ENCODE measurements at places on chromosomes 6 and 20. TPM values are rescaled to one million over a fixed set of nuclear protein-coding genes. Genes with fewer than 3 reads are reported as not detected.

The IRAK1BP1 gene
- 2.4 TPM for total RNA-seq

The C20orf204 gene
- total RNA-seq: 3.1 TPM

The SRXN1 gene
- total RNA-seq: 14.1 TPM

The EYS gene
- total RNA-seq: not detected

The FAM50B gene
- total RNA-seq: 16.9 TPM

DNA sequence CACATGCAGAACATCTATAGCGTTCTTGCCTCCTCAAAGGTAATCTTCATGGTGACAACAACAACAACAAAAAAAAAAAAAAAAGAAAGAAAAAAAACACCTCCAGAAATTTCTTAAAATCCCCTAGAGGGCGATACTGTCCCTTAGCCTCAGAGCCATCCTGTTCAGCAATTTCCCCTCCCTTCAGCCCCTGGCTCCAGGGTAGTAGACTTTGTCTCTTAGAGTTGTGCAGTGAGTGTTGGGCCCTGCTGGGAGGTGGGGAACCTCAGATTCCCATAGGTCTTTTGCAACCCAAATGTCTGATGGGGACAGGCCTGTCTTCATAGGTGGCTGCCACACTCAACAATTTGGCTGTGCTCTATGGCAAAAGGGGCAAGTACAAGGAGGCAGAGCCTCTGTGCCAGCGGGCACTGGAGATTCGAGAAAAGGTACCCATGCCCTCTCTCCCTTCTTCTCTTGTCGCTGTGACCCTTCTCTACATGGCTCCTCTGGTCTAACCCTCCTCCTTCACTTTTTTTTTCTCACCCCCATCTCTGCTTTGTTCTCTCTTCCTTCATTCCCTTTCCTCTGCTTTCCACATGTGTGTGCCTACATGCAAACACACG lies 6.0 kb upstream of the PTK7 start:
- no peak overlapping the region for H3K27ac ChIP-seq
- H3K4me1 ChIP-seq: no peaks in the 10 kb centered on the region
- peaks cover 3% of the 10 kb centered on the region for H3K36me3 ChIP-seq
- H3K4me3 ChIP-seq: no peak overlapping the region
- no peaks in the 10 kb centered on the region for H3K27me3 ChIP-seq
- DNase-seq: no peak

DNA sequence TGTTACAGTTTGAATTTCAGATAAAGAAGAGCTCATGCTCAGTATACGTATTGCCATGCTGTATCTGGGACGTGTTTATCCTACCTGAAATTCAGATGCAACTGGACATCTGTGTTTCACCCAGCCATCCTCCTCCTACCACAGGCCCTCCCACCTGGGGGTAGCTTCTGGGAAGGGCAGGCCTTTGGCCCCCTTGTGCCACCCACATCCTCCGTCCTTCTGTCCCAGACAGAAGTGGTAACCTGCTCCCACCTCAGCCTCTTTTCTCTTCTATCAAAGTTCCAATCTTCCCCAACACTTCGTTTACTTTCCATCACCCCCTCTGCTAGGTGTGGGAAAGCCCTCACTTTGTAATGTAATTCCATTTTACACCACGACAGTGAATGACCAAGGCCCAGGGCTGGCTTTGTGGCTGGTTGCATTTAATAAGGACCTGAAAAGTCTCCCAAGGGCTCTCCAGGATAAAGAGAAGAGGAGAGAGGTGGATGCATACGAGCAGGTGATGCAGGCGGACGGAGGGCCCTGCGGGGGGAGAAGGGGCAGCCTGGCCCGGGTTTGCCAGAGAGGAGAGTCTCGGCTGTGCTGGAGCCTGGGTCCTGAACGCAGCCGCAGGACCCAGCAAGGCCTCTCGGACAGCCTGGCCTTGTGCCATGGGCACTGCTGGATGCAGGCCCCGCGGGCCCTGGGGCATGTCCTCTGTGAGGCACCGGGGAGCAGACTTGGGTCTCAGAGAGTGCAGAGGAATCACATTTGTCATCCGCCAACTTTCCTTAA lies 98.4 kb downstream of the PSMB1 start:
- no peak for DNase-seq
- no peak overlapping the region for H3K27ac ChIP-seq
- no peaks in the 10 kb centered on the region for H3K36me3 ChIP-seq
- H3K27me3 ChIP-seq: peaks cover 4% of the 10 kb centered on the region
- H3K4me1 ChIP-seq: peaks cover 4% of the 10 kb centered on the region

- no peaks in the 10 kb centered on the region for H3K36me3 ChIP-seq
- H3K27ac ChIP-seq: no peak overlapping the region
- no peaks in the 10 kb centered on the region for H3K4me1 ChIP-seq
- peaks cover 19% of the 10 kb centered on the region for H3K27me3 ChIP-seq
Measured at GRCh38 chr6:112214739-112215269, 39.6 kb downstream of the LAMA4 start.

- no peaks in the 10 kb centered on the region for H3K36me3 ChIP-seq
- H3K4me1 ChIP-seq: no peaks in the 10 kb centered on the region
- no peak for DNase-seq
- no peak overlapping the region for H3K4me3 ChIP-seq
- H3K27me3 ChIP-seq: no peaks in the 10 kb centered on the region
- H3K27ac ChIP-seq: no peak overlapping the region
Measured at GRCh38 chr6:143348531-143348930, 102.0 kb downstream of the ADAT2 start.

DNA sequence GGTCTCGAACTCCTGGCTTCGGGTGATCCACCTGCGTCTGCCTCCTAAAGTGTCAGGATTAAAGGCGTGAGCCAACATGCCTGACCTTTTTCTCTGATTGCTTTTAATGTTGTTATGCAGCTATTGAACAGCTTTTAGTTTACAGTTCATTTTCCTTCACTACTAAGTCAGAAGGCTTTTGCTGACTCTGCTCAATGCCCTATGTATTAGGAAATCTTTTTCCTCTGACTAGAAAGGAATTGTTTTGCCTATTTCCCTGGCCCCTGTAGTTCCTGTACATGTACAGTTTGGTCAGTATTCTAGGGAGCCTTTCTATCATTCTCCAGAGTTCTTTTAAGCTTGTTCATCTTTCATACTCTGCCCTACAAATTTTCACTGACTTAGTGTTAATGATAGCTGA lies 280.2 kb downstream of the CDKAL1 start:
- no peak for DNase-seq
- H3K27me3 ChIP-seq: no peaks in the 10 kb centered on the region
- no peak overlapping the region for H3K4me3 ChIP-seq
- H3K4me1 ChIP-seq: no peaks in the 10 kb centered on the region
- H3K36me3 ChIP-seq: peaks cover 18% of the 10 kb centered on the region

- peak overlapping the region; percentile 52 for H3K4me3 ChIP-seq
- peaks cover 64% of the 10 kb centered on the region for H3K4me1 ChIP-seq
- peak overlapping the region; percentile 81 for H3K27ac ChIP-seq
- DNase-seq: peak; percentile 19
Measured at GRCh38 chr6:144659202-144660182, 374.4 kb downstream of the UTRN start.

- no peaks in the 10 kb centered on the region for H3K36me3 ChIP-seq
- no peaks in the 10 kb centered on the region for H3K27me3 ChIP-seq
- no peaks in the 10 kb centered on the region for H3K4me1 ChIP-seq
- DNase-seq: no peak
Measured at GRCh38 chr20:8385247-8385646, 253.2 kb downstream of the PLCB1 start.

GRCh38 chr6:140921366-140922226 lies 1211.1 kb upstream of the GJE1 start:
- no peak overlapping the region for H3K4me3 ChIP-seq
- no peak for DNase-seq
- H3K36me3 ChIP-seq: no peaks in the 10 kb centered on the region
- H3K4me1 ChIP-seq: peaks cover 7% of the 10 kb centered on the region

DNA sequence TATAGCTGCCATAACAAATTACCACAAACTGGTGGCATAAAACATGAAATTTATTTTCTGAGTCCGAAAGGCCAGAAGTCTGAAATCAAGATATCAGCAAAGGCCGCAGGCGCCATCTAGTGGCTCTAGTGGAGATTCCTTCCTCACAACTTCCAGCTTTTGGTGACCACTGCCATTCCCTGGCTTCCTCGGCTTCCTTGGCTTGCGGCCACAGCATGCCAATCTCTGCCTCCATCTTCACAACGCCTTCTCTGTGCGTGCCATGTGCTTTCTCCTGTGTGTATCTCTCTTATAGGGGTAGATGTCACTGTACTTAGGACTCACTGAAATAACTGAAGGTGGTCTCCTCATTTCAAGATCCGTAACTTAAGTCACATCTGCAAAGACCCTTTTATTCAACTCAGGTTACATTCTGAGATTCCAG lies 5.4 kb upstream of the PLAGL1 start:
- no peak overlapping the region for H3K27ac ChIP-seq
- peaks cover 1% of the 10 kb centered on the region for H3K36me3 ChIP-seq
- DNase-seq: peak; percentile 71

DNA sequence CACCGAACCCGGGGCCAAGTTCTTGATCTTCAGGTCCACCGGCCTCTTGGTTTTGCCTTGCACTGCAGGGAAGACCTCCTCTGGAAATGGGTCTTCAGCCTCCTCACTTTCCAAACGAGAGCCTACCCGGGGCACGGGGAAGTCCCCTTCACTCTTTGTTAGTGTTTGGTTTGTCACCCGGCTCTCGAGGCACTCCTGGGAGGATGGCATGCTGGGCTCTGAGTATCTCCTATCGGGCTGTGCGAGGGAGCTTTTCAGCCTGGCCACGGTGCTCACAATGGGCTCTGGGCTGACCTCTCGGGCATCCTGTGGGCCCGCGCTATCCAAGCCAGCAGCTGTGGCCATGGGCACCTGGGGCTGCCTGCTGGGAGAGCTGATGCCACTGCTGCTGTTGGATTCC lies 8.1 kb downstream of the TAGAP start:
- H3K4me1 ChIP-seq: peaks cover 71% of the 10 kb centered on the region
- peak overlapping the region; percentile 76 for H3K27ac ChIP-seq
- no peak overlapping the region for H3K4me3 ChIP-seq
- DNase-seq: peak; percentile 39

- H3K27ac ChIP-seq: no peak overlapping the region
- H3K4me3 ChIP-seq: no peak overlapping the region
- DNase-seq: no peak
- peaks cover 14% of the 10 kb centered on the region for H3K4me1 ChIP-seq
Measured at GRCh38 chr6:108179741-108180140, 13.9 kb downstream of the NR2E1 start.

GRCh38 chr6:85569323-85569722 lies 24.3 kb downstream of the SNX14 start:
- H3K27me3 ChIP-seq: no peaks in the 10 kb centered on the region
- no peak for DNase-seq
- H3K4me3 ChIP-seq: no peak overlapping the region
- no peak overlapping the region for H3K27ac ChIP-seq

GRCh38 chr6:137224799-137225198 lies 5.6 kb upstream of the IFNGR1 start:
- H3K4me1 ChIP-seq: peaks cover 41% of the 10 kb centered on the region
- H3K27me3 ChIP-seq: peaks cover 4% of the 10 kb centered on the region
- H3K36me3 ChIP-seq: no peaks in the 10 kb centered on the region
- H3K27ac ChIP-seq: peak overlapping the region; percentile 4
- H3K4me3 ChIP-seq: no peak overlapping the region

DNA sequence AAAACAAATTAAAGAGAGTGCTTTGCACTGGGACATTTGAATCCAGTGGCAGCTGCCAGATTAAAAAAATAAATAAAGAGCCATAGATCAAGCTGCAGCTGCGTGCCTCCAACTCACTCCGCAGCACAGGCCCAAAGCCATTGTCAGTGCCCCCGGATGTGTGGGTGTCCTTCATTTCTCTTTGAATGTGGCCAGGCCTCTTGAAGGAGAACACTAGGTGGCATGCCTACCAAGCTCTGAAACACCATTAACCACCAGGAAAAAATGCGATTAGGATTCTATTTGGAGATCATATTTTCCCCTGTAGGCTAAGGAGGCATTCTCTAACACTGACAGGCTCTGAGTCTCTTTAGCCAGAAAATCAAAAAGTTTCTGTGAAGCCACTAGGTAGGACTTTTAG lies 549.8 kb downstream of the PRKN start:
- no peaks in the 10 kb centered on the region for H3K36me3 ChIP-seq
- no peaks in the 10 kb centered on the region for H3K27me3 ChIP-seq
- no peak for DNase-seq
- peaks cover 6% of the 10 kb centered on the region for H3K4me1 ChIP-seq

DNA sequence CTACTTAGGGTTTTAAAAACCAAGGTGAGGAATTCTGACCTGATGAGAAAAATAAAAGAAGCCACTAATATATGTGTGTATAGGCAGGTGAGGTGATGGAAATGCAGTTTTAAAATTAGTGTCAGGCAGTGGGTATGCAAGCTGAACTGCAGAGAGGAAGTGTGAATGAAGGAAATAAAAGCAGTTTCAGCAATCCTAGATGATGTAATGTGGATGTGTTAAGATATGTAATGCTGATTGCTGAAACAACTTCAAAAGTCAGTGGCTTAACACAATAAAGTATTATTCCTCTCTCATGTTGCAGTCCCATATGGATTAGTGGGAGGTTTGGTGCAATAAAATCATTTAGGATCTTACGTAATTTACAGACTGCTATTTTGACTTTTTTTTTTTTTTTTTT lies 119.9 kb upstream of the ASCC3 start:
- peaks cover 2% of the 10 kb centered on the region for H3K27me3 ChIP-seq
- DNase-seq: no peak
- H3K4me1 ChIP-seq: no peaks in the 10 kb centered on the region
- H3K27ac ChIP-seq: no peak overlapping the region

DNA sequence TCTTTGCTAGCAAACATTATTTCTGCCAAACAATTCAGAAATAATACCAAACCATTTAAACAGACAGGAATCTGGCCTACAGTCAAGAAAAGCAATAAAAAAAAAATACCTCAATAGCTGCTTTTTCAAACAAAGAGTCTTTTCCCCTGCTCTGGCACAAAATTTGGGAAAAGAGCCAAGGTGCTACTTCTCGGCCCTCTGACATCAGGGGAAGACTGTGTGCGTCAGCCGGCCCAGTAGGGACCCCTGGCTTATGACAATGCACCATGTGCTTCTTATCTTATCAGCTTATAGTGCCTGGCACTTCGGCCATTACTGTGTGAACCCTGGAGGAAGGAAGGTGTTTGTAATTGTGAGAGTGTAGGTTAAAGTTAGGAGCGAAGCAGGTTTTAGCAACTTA lies 89.4 kb downstream of the PDE10A start:
- DNase-seq: no peak
- no peaks in the 10 kb centered on the region for H3K36me3 ChIP-seq
- no peaks in the 10 kb centered on the region for H3K27me3 ChIP-seq
- no peaks in the 10 kb centered on the region for H3K4me1 ChIP-seq
- H3K27ac ChIP-seq: no peak overlapping the region
- H3K4me3 ChIP-seq: no peak overlapping the region

DNA sequence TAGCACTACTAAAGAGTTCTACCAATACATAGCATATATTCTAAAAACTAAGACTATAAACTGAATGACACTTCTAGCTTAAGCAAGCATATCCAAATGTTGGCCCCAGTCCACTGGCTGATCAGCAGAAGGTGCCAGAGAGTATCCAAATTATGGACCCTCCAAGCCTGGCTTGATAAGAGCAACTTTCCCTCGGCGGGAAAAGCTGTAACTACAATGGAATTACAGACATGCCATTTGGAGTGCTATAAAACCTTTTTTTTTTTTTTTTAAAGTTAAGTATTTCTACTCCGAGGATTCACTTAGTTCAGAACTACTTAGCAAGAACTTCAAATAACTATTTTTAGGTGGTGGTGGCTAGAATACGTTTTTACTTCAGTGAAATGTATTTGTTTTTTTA lies 94.6 kb downstream of the EPB41L2 start:
- no peaks in the 10 kb centered on the region for H3K36me3 ChIP-seq
- no peak overlapping the region for H3K4me3 ChIP-seq

Data from activated CD4-positive, alpha-beta memory T cell treated with anti-CD3 and anti-CD28 coated beads for 36 hours (primary cell).